ENCODE measurements at places on chromosomes 1 and 21.
A peak's percentile ranks its signal among the peaks of the same experiment; 100 is the strongest.

DNA sequence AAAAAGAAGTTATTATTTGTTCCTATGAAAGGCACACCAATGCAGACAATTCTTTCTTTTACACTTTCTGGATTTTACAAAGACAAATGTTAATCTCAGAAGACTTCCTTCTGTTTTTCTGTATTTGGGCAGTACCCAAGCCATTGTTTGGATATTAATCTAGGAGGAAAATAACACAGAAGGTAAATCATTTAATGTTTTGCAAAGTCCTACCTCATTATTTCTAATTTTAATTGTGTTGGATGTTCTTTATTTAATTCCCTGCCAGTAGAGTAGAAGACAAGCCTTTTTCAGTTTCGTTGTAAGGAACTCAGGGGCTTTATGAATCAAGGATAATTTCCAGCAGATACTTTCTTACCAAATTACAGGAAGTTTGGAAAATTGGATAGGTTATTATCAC is 118.3 kb downstream of the VPS13D start:
- no peak for DNase-seq

DNA sequence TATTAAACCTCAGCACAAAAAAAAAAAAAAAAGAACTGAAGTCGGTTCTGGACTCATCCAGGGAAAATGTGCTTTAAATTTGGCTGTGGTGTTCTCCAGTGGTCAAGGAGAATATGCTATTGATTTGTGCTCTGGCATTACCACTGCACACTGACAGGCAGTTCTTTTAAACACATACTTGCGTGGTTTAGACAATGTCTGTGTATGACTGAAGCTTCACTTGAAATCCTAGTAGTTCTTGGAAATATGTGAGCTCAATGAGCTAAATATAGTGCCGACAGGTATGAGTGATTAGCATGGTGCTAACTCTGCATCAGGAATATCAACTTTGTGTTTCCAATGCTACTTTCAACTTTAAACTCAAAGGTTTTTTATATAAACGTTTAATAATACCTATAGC is 415.6 kb downstream of the SMYD3 start:
- DNase-seq, result peak; percentile 36

DNA sequence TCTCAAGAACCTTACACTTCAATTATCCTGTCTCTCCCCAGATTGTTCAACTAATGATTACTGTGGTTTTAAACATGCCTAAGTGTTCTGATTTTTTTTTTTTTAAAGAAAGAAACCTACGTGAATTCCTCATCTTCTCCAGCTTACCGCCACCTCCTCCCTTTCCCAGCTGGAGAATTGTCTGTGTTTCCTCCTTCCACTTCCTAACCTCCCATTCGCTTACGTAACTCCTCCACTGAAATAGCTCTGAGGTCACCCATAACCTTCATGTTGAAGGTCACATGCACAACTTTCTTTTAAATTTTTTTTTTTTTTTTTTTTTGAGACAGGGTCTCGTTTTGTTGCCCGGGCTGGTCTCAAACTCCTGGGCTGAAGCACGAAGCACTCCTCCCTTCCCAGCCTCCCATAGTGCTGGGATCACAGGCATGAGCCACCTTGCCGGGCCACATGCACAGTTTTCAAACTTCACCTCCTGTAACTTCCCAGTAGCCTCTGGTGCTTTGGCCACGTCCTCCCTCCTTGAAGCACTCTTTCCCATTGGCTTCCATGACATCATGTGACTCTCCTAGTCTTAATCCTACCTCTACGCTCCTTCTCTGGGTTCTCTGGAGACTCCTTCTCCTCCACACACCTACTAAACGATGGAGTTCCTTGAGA is 9.8 kb upstream of the CAPZB start:
- DNase-seq, result no peak

GRCh38 chr1:64163970-64164369 is 39.5 kb upstream of the UBE2U start:
- no peak for DNase-seq

DNA sequence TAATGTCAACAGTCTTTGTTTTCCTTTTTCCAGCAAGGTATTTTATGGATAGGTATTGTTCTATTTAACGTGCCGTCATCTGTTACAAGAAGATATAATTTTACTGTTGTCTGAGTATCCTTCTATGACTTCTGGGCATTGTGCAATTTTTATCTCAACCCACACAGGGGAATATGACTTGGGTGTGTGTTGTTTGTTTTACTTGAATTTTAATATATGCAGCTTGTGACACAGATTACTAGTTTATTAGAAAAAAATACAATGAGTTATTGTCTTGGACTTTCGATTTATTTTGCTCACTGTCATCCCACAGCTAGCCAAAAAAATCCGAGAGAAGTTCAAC is 111.9 kb downstream of the CACHD1 start:
- DNase-seq, result no peak

- DNase-seq, result no peak
Observed at GRCh38 chr1:214085325-214085724, 97.6 kb downstream of the PROX1 start.

- DNase-seq, result no peak
Observed at GRCh38 chr1:28056129-28056925, 32.1 kb downstream of the EYA3 start.

DNA sequence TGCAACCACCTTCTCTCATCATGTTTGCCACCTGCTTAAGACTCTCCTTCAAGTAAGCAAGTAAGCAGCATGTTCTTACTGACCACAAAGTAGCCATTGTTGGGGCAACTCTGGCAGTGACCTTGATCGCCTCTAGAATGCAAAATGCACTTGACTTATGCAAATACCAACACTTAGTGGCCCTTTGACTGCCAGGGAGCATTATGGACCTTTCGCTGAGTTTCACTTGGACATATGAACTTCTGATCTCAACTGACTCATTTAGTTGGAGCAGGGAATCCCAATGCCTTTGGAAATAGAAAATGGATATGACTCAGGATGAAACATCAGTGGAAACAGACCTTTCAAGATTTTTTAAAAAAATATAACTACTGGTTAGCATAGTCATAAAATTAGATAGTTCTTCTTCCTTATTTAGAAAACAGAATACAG is 6.1 kb upstream of the PLA2G5 start:
- no peak for DNase-seq

GRCh38 chr1:221637641-221638041 is 104.2 kb downstream of the DUSP10 start:
- peak; percentile 45 for DNase-seq

DNA sequence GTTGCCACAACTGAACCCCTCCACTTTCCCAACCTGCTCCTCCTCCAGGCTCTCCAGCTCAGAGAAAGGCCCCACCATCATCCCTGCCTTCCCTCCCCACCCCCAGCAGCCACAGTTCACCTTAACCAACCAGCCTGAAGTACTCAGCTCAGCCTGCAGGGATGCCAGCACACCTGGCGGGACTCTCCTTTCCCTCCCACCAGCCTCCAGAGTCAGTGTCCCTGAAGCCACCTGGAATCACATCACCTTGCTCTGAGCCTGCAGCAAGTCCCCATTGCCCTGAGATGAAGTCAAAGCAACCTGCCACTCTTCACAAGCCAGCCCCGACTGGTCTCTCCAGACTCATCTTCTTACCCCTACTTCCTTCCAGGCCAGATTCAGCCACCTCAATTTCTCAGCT is 26.2 kb upstream of the ZC3H12A start:
- no peak for DNase-seq

- no peak for DNase-seq
Observed at GRCh38 chr1:41009466-41009865, 12.1 kb downstream of the SLFNL1 start.

DNA sequence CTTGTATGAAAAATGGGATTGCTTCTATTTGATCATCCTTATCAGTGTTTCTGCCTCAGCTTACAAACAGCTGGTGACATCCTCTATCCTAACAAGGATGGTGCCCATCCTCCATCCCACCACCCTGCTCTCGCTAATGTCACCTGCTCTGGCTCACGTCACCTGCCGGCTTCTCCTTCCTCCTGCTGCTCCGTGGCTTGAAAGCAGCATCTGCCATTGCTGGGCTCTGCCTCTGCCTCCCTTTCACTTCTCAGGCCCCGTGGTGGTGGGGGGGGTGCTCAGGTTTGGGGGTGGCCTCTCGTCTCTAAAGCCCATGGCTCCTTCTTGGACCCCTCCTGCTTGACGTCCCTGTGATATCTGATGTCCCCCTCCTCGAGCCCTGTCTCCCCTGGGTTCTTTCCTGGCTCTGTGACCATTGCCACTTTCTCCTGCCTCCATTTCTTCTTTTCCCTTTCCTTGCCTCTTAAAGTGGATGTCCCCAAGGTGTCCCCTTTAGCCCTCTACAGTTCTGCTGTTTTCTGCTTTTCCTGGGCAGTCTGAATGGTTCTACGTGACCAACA is 135.5 kb upstream of the ERRFI1 start:
- no peak for DNase-seq

DNA sequence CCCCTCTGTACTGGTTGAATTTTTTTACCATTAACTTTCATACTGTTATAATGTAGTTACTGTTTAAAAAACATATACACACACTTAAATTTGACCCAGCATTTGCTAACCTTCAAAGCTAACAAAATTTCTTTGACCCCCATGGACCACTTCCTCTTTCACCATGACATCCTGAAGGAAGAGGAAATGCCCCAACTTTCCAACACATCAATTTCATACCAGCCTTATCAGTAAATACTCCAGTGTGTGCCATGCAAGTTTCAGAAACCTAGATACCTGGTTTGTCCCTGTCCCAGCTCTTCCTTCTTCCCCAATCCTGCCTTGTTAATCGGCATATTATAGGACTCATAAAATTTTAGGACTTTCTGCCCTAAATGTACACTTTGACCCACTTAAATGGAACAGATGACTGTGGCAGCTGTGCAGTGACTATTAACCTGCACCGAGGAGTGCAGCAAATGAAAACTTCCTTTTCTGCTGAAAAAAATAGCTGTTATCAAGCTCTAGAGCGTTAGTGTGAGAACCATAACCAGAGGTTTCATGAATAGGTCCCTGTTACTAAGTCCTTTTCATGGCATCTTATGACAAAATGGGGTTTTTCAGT is 54.1 kb downstream of the DTL start:
- no peak for DNase-seq

- DNase-seq, result no peak
Observed at GRCh38 chr21:46406001-46406400, 52.7 kb upstream of the DIP2A start.

DNA sequence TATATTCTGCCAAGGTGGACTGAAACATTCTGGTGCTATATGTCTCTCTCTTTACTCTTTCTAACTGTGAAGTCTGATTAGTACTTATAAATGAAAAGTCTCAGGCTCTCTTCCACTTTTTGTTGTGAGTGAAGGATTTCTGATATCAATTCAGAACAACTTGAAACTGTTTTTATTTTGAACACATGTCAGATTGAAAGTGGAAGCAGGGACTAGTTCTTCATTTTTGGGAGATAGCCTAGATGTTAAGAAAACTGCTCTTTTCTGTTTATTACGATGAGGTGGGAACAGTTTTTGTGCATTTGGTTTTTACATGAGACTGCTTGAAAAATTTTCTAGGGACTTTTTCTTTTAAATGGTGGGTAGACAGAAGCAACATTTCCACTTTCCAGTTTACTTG is 14.5 kb upstream of the GBP3 start:
- DNase-seq, result no peak

GRCh38 chr1:2189459-2190425 is 4.8 kb downstream of the FAAP20 start:
- DNase-seq, result peak; percentile 97

GRCh38 chr1:159121526-159121925 is 45.0 kb upstream of the AIM2 start:
- no peak for DNase-seq

DNA sequence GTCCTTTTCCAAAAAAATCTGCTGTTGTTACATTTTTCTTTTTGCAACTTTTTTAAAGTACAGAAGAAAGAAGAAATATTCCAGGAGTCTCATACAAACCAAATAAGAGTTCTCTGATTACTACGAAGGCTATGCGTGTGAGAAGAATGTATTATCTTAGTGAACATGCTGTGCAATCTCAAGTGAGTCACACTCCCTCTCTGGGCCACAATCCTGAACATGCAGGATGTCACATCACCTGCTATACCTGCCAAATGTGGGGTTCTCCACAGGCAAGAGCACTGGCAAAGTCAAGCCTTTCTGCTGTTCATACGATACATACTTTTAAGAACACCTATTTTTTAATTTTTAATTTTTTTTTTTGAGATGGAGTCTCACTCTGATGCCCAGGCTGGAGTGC is 21.7 kb upstream of the TRIM63 start:
- no peak for DNase-seq

DNA sequence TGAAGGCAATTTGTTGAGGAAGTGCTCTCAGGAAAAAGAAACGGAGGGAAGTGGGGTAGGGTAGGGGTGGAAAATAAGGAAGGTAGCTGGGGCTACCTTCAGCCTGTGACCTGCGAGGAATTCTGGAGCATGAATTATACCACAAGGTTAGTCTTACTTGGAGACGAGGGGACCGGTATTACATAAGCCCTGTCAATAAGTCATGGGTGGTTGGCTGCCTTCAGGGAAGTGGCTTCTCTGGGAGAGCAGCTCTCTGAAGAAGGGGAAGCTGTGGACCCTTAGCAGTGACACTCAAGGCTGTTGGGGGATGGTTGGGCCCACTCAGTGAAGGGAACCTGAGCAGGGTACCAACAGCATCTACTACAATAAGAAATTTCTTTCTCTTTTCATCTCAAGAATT is 111.3 kb downstream of the TNFSF18 start:
- no peak for DNase-seq

DNA sequence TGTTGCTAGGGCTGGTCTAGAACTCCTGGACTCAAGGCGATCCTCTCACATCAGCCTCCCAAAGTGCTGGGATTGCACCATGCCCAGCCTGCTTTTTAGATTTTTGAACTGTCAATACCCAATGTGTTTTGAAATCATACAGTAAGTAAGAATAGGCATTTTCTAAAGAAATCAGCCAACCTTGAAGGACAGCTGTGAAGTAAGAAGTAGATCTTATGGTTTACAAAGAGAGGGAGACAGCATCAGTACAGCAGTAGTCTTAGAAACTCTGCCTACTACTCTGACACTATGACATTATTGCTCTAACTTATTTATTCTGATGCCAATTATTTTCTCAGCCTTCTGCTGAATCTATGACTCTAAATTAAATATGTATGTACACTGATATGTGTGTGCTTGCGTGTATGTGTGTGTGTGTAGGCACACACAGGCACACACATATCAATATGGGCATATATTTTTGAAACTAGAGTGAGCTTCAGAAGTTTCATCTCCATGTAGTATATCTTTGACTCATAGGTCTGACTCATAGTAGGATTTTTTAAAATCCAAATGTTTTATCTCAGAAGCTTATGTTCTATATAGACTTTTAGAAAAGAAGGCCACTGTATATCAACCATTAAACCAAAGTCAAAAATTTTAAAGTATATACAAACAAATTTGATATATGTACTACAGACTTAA is 140.4 kb downstream of the COL24A1 start:
- DNase-seq, result no peak

DNA sequence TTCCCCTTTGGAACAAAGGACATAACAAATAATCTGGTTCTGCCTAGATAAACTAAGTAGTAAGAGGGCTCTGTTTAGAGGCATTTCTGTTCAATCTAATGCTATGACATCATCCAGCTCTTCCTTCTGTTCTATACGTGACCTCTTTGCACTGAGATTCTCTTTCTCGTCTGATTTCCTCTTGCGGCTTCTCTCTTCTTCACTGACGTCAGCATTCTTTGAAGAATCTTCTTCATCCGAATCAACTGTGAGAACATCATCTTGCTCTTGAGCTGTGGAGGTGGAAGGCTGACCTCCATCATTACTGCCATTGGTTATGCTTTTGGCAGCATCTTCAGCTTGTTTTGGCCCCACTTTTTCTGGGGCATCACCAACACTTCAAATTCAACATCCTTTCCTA is 130.4 kb downstream of the HS2ST1 start:
- no peak for DNase-seq

- no peak for DNase-seq
Observed at GRCh38 chr1:190835658-190836057, 358.0 kb upstream of the BRINP3 start.

- no peak for DNase-seq
Observed at GRCh38 chr1:66327588-66327987, 206.4 kb upstream of the SGIP1 start.
